Fibroblast of lung (primary cell): ENCODE measurements at places on chromosomes 16 and 17. TPM values are rescaled to one million over a fixed set of nuclear protein-coding genes. Genes with fewer than 3 reads are reported as not detected.

ITGAL gene
- total RNA-seq, result not detected in 2 replicates

DNA sequence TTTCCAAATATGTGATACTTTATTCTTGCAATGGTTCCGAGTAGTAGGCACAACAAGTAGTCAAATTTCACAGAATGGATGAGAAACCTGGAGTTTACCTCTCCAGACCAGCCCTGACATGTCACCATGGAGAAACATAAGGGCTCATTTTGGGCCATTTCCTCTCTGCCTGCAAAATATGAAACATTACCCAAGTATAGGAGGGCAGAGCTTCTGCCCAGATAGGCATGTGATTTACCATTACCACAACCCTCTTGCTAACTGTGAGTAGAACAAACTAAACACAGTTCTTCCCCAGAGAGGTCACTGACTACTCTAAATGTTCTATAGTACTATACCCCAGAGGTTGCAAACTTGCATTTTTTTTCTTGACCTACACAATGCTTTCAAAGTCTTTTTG lies 15.7 kb upstream of the KPNB1 start:
- H3K27me3 ChIP-seq, result no peaks in the 10 kb centered on the region
- no peak overlapping the region for H3K27ac ChIP-seq
- H3K36me3 ChIP-seq, result no peaks in the 10 kb centered on the region
- H3K4me1 ChIP-seq, result no peaks in the 10 kb centered on the region
- no peak for DNase-seq
- H3K4me3 ChIP-seq, result no peak overlapping the region

FOXC2 gene
- total RNA-seq, result 0.26 and 0.50 TPM in 2 replicates

GRCh38 chr17:413016-413350 lies 60.4 kb upstream of the RPH3AL start:
- H3K4me3 ChIP-seq, result no peak overlapping the region
- H3K27ac ChIP-seq, result no peak overlapping the region
- no peak for DNase-seq

GRCh38 chr16:26569793-26570192 lies 496.9 kb upstream of the C16orf82 start:
- H3K27me3 ChIP-seq, result no peaks in the 10 kb centered on the region
- H3K4me1 ChIP-seq, result no peaks in the 10 kb centered on the region
- H3K4me3 ChIP-seq, result no peak overlapping the region
- no peak for DNase-seq
- no peak overlapping the region for H3K27ac ChIP-seq

DNA sequence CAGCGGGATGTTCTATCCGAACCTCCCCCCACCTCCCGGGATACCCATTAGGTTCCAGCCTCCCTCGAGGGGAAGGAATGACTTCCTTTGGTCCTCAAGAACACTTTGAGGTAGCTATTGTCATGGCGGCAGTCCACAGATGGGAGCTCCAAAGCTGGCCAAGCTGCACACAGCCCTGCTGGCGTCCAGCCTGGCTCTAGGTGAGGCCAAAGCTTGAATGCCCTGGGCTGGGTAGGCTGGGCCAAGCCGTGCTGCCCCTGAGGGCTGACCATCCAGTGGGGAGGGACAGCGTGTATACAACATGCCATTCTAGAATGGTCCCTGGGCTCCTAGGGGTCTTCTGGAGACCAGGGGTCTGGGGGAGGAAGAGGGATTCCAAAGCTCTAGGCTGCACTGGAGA lies 43.5 kb downstream of the PEMT start:
- H3K4me1 ChIP-seq, result no peaks in the 10 kb centered on the region
- no peak overlapping the region for H3K27ac ChIP-seq
- H3K36me3 ChIP-seq, result no peaks in the 10 kb centered on the region
- DNase-seq, result no peak
- no peaks in the 10 kb centered on the region for H3K27me3 ChIP-seq
- no peak overlapping the region for H3K4me3 ChIP-seq

PDE6G gene
- total RNA-seq, result 0.17 TPM in 1 of 2 replicates, not detected in the other

DNA sequence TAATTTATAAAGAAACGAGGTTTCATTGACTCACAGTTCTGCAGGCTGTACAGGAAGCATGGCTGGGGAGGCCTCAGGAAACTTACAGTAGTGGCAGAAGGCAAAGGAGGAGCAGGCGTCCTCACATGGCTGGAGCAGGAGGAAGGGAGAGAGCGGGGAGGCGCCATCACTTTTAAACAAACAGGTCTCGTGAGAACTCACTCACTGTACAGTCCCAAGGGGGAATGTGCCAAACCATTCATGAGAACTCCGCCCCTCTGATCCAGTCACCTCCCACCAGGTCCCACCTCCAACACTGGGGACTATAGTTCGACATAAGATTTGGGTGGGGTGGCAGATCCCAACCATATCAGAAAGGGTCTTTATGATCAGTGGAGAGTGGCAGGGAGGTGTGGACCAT lies 392.4 kb upstream of the TNRC6C start:
- H3K27me3 ChIP-seq, result peaks cover 3% of the 10 kb centered on the region
- H3K4me1 ChIP-seq, result no peaks in the 10 kb centered on the region
- no peak overlapping the region for H3K27ac ChIP-seq
- H3K4me3 ChIP-seq, result no peak overlapping the region
- no peak for DNase-seq

GRCh38 chr17:58020401-58020800 lies 13.4 kb upstream of the SRSF1 start:
- H3K27me3 ChIP-seq, result no peaks in the 10 kb centered on the region
- no peak overlapping the region for H3K4me3 ChIP-seq
- H3K36me3 ChIP-seq, result no peaks in the 10 kb centered on the region
- no peaks in the 10 kb centered on the region for H3K4me1 ChIP-seq
- H3K27ac ChIP-seq, result no peak overlapping the region
- DNase-seq, result no peak

- no peaks in the 10 kb centered on the region for H3K4me1 ChIP-seq
- peaks cover 4% of the 10 kb centered on the region for H3K36me3 ChIP-seq
Measured at GRCh38 chr17:80246266-80246681, 14.4 kb upstream of the RNF213 start.

- no peaks in the 10 kb centered on the region for H3K36me3 ChIP-seq
- H3K4me1 ChIP-seq, result no peaks in the 10 kb centered on the region
- no peak overlapping the region for H3K27ac ChIP-seq
- DNase-seq, result no peak
- H3K4me3 ChIP-seq, result no peak overlapping the region
Measured at GRCh38 chr16:82584553-82585152, 42.1 kb upstream of the CDH13 start.

MYH1 gene
- not detected in 2 replicates for total RNA-seq

TCAP gene
- total RNA-seq, result 0.17 and 0.26 TPM in 2 replicates

RHBDL1 gene
- 2.6 and 7.1 TPM in 2 replicates for total RNA-seq

DNA sequence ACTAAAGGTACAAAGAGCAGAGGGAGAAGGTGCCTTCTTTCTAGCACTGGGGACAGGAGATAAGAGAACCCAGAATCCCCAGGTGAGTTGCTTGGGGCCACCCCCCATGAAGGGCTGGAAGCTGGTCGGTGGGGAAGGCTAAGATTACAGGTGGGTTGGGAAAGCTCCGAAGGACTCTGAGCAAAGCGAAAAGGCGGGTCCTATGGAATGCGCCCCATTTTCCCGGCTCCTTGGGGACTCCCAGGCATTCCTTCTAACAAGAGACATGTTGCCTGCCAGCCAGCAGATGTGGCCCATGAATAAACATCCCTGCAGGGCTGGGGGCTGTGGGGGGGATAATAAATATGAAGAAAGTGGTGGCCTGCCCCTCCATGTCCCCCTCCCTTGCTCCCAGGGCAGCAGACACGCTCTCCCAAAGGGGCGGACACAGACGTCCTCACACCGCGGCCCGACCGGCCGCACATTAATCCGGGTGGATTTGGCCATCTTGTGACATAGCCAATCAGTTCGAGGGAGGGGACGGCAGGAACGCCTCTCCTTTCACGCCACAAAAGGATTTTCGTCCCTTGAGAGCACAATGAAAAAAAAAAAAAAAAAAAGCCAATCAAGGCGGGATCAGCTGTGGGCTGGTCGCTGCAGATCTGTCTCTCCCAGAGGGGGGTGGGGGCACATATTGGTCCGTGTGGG lies 98.5 kb downstream of the SOX9 start:
- DNase-seq, result peak; percentile 11
- H3K4me1 ChIP-seq, result no peaks in the 10 kb centered on the region
- H3K36me3 ChIP-seq, result no peaks in the 10 kb centered on the region
- no peak overlapping the region for H3K27ac ChIP-seq

DNA sequence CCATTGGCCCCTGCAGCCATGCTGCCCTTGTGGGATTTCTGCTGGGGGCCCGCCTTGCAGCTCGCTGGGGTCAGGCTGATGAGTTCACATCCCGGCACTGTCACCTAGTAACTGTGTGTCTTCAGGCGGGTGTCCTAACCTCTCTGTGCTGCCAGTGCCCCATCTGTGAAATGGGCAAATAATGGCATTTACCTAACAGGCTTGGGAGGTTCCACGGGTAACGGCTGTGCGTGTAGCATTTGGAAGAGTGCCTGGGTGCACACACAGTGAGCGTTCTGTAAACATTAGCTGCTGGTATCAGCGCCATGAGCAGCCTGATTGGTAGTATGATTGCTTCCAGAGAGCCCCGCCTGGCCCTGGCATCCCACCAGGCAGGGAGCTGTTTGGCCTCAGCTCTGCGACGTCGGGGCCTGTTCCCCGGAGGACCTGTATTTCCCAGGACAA lies 167.3 kb upstream of the GSE1 start:
- no peaks in the 10 kb centered on the region for H3K27me3 ChIP-seq
- no peak overlapping the region for H3K27ac ChIP-seq
- H3K4me3 ChIP-seq, result no peak overlapping the region

GRCh38 chr17:4497101-4497824 lies 1.4 kb upstream of the SPNS2 start:
- H3K4me1 ChIP-seq, result no peaks in the 10 kb centered on the region
- peak; percentile 70 for DNase-seq
- peaks cover 18% of the 10 kb centered on the region for H3K27me3 ChIP-seq
- H3K4me3 ChIP-seq, result no peak overlapping the region
- H3K27ac ChIP-seq, result no peak overlapping the region

GRCh38 chr17:34680151-34680550 lies 100.8 kb downstream of the TMEM132E start:
- no peaks in the 10 kb centered on the region for H3K36me3 ChIP-seq
- no peaks in the 10 kb centered on the region for H3K4me1 ChIP-seq
- H3K4me3 ChIP-seq, result no peak overlapping the region
- DNase-seq, result no peak
- no peak overlapping the region for H3K27ac ChIP-seq
- no peaks in the 10 kb centered on the region for H3K27me3 ChIP-seq

- H3K27me3 ChIP-seq, result no peaks in the 10 kb centered on the region
- no peaks in the 10 kb centered on the region for H3K36me3 ChIP-seq
- H3K4me1 ChIP-seq, result no peaks in the 10 kb centered on the region
- no peak for DNase-seq
- H3K27ac ChIP-seq, result no peak overlapping the region
Measured at GRCh38 chr17:61770043-61770442, 93.3 kb downstream of the BRIP1 start.

DNA sequence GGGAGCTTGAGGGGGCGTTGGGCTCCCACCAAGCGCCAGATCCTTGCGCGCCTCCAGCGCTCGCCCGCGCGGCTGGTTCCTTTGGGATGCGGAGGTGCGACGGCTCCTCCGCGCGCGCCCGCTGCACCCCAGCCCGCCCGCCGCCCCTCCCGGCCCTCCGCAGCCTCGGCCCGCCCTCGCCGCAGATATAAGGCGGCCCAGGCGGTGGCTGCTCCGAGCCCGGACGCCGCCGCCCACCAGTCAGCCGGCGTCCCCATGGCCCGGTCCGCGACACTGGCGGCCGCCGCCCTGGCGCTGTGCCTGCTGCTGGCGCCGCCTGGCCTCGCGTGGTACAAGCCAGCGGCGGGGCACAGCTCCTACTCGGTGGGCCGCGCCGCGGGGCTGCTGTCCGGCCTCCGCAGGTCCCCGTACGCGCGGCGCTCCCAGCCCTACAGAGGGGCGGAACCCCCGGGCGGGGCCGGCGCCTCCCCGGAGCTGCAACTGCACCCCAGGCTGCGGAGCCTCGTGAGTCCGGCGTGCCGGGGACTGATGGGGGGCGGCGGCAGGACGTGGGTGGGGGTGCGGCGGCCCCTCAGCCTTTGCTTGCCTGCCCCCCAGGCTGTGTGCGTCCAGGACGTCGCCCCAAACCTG lies at the start of gene NPB:
TSS of gene NPB (plus strand) at position 216 of the 630 bp plus-strand sequence. CDS start at position 256, 40 bp downstream.
- no peaks in the 10 kb centered on the region for H3K4me1 ChIP-seq
- H3K36me3 ChIP-seq, result peaks cover 29% of the 10 kb centered on the region
- no peak within 1 kb of the TSS for H3K27ac ChIP-seq
- DNase-seq, result no peak

RNF227 gene
- total RNA-seq, result 1.8 and 3.9 TPM in 2 replicates

DNA sequence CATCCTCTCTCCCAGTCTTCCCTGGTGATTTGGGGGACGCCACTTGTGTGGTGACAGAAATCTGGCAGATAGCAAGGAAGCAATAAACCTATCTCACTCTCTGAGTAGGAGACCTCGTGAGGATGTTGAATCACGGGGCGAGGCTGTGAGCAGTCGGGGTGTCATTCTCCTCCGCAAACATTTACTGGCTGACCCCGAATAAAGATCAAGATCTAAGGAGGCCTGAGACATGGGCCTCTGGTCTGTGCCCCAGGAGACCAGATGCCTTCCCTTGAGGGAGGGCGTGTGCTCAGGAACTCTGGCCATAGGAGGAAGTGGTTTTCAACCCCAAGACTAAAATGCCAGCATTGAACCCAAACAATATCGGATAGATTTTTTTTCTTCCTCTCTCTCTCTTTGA lies 53.1 kb downstream of the FOXL1 start:
- no peak for DNase-seq
- no peaks in the 10 kb centered on the region for H3K4me1 ChIP-seq
- no peak overlapping the region for H3K4me3 ChIP-seq
- H3K36me3 ChIP-seq, result no peaks in the 10 kb centered on the region

CDRT4 gene
- 0.77 and 2.3 TPM in 2 replicates for total RNA-seq

GPR139 gene
- not detected in 2 replicates for total RNA-seq

DNA sequence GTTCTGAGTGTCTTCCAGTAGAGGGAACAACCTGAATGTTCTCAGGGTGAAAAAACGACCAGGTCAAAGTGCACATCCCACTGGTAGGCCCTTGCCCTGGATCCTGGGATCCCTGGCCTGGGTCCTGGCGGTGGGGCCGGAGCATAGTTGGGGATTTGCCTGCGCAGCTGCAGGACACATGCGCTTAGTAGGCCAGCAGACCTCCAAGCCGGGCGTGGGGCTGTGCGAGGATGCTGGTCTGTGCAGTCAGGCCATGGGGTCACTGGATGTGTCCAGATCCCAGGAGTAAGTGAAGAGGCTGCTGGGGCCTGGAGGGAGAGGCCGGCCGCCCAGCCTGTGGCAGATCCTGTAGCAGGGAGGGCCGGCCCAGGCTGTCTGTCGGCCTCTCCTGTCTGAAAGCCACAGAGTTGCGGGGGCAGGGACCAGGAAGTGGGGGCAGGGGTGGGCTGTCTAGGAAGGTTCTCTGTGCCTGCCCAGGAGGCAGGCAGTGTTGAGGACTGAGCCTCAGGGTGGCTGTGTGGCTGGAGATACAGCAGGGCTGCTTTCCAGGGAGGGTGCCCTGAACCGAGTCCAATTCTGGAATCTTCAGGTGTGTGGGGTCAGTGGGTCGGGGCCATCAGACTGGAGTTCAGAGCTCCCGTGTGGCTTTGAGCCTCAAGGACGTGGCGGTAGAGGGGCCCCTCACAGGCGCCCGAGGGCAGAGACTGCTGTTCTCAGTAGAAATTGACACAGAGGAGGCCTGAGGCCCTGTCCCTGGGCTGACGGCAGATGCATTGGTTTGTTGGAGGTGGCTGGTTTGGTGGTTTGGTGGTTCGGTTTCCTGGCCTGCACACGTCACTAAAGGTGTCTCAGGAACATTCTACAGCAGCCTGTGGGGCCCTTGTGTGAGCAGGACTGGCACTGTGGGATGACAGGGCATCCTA lies 17.2 kb upstream of the NUDT16L1 start:
- H3K27ac ChIP-seq, result no peak overlapping the region
- H3K4me1 ChIP-seq, result no peaks in the 10 kb centered on the region
- no peak for DNase-seq
- no peaks in the 10 kb centered on the region for H3K27me3 ChIP-seq
- no peak overlapping the region for H3K4me3 ChIP-seq
- H3K36me3 ChIP-seq, result peaks cover 6% of the 10 kb centered on the region

KRT31 gene
- not detected in 2 replicates for total RNA-seq

SLC13A2 gene
- not detected in 2 replicates for total RNA-seq
